ENCODE measurements at places on chromosomes 2 and 18.

GRCh38 chr2:160473468-160474318 is 19.9 kb downstream of the RBMS1 start:
- DNase-seq = no peak

DNA sequence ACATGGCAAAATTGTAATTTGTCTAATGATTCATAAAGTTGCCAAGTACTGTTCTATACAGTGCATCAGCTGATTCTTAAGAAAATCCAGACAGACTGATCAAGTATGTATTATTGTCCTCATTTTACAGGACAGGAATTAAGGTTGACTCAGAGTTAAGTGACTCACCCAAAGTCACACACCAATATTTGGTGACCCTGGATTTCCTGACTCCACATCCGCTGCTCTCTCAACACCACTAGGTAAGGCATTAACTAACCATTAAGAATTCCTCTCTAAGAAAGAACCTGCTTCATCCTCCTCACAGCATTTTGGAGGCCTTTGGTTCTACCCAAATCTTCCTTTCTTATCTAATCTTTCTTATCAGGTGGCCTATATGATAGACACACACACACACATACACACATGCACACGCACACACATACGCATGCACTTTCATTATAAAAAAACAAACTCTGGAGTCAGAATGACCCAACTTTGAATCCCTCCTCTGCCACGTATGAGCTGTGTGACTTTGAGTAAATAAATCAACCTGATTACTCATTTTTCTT is 150.8 kb downstream of the ANKRD44 start:
- DNase-seq = peak; percentile 94

DNA sequence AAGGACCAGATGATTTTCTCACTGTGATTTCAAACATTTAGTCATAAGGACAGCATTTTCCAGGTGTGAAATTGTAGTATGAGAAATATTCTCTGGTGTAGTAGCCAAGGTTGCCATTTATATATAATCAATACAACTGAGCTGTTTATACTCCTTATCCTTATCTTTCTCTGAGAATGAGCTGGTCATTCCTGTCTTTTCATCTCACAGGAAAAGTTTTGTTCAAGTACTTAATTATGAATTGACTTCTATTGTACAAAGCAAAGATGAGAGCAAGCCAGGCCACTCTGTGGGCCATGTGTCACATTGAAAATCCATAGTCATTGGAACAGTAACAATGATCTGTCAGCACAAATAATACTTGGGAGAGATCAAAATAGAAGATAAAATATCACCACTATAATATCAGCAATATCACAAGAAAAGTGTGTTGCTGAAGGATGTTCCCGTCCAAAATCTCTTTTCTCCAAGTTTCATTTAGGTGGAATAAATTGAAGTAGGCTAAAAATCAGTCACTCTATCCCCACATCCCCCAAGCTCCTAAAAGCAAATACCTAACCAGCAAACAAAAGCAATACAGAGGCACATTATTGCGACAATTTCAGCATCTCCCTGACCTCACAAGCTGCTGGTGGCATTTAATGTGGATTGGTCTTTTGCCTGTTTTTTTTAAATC is 2.1 kb downstream of the RIT2 start:
- no peak for DNase-seq

DNA sequence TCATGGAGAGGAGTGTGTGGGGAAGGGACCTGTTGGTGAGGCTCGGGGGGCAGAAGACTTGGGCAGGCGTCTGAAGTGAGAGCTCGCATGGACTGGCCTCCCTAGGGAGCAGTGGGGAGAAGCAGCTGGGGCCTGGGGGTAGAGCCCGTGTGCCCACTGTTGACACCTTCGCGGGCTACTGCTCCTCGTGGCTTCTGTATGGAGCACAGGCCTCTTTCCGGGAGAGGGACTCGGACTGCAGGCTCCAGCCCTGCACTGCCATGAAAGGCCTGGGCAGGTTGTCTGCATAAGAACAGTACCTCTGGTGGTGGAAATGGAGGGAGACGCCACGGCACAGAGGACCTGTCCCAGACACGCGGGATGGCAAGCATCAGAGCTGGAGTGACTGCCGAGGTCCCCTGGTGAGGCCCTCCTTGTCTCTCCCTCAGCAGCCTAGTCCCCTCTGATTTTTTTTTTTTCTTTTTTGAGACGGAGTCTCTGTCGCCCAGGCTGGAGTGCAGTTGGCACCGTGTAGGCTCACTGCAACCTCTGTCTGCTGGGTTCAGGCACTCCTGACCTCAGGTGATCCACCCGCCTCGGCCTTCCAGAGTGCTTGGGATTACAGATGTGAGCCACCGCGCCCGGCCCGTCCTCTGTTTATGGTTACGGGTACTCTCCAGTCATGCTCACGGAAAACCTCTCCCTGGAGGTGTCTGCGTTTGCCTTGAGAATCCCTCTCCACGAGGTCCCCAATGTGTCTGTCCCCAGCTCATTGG is 44.7 kb upstream of the PTMA start:
- DNase-seq = no peak

DNA sequence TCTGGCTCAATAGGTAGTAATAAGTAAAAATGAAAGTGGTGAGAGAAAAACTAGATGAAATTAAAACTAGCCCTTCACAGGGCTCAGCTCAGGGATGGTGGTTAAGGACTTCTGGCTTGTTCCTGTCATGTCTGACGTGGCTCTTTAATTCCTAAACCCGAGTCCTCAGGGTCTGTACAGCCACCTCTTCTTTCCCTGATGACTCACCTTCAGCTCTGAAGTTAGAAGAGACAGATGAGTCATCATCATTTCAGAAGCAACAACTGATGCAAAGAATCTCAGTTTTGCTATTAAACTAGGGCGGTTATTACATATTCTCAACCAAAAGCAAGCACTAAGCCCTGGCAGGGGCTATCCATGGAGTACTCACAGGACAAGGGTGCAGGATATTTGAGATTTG is 24.0 kb upstream of the ITGB6 start:
- peak; percentile 85 for DNase-seq

DNA sequence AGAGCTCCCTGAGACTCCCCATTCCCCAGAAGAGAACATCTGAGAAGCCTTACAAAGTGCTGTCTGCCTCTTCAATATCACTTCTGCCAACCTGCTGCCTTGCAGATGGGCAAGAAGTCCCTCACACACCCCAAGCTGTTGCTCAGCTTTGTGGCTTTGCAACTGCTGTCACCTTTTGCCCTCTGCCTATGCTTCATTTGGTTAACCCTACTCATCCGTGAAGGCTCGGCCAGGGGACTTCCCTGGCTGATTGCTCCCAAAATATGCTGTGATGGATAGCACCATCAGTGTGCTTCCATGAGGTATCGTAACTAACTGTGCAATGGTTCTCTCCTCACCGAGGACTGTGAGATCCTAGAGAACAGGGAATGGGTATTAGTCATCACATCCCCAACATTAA is 88.9 kb upstream of the CYP1B1 start:
- no peak for DNase-seq

GRCh38 chr2:191465766-191466420 is 212.0 kb upstream of the NABP1 start:
- DNase-seq = peak; percentile 56

DNA sequence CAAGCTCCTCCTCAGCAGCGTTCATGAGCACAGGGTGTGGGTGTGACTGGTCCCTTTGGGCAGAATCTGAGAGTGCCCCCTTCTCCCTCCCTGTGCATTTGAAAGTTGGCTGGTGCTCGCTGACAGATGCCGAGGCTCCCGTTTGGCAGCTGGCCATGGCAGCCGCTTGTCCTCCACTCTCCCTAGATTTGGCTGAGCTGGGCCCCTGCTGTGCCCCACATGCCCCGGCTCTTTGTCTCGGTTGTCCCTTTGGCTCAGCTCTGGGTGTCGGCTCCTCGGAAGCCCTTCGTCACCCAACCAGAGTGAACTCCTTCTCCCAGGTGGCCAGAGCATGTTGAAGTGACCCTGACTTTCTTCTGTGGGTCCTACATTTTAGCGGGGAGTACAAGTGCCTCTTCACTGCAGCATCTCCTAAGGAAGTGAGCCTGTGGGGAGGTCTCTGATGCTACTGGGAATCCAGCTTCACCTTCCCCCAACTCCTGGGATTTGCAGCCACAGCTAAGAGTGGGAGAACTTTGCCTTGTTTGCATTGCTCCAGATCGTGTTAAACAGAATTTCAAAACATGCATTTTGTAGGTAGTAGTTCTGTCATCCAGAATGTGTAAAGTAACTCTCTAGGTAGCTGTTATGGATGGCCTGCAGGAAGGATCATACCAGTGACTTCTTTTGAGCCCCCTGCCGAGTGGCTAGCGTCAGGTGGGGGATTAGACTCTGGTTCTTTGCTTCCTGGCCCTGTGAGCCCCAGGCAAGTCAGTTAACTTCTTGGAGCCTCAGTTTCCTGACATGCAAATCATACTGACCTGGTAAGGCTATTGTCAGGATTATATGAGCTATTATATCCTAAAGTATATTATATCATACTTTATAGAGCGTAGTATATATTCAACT is 24.2 kb downstream of the HPCAL1 start:
- DNase-seq = no peak

DNA sequence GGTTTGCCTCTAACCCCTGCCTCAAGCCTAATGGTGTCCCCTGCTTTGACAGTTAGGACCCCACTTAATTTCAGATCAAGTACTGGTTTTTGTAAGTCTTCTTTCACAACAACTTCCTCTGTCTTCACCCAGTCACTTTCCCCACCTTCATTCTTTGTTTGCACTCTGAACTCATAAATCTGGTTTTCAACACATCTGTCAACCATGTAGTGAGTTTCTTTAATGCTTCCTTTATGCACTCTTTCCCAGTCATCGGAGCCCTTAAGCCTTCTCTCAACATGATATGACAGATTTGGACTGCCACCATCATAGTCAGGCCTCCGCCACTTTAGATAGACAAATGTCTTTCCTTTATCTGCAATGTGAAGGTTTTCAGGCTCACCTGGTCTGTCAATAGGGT is 109.1 kb downstream of the PLEKHA3 start:
- no peak for DNase-seq

DNA sequence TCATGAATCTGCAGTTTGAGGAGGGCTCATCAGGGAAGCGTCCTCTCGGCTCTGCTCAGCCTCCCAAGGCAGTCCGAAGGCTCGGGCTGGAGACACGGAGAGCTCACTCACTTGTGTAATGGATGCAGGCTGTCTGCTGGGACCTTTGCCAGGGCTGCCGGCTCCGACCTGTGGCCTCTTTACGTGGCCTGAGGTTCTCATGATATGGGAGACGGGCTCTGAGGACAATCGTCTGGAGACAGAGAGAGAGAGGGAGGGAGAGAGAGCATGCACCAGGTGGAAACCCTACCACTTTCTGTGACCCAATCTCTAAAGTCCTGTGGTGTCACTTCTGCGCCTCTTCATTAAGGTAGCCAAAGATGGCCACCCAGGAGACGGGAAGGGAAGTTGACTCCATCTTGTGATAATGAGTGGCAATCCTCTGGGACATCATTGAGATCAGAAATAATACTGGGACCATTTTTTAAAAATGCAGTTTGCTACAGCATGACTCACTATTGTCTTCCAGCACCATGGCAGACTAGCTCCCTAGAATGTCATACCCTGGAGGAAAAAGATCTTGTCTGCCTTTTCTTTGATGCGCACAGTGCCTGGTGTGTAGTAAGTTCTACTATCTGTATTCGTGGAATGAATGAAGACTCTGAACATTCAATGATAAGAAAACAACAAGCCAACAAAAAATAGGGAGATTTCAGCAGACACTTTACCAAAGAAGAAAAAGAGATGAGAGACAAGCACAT is 60.2 kb downstream of the CD8B2 start:
- no peak for DNase-seq

- DNase-seq = no peak
These were observed 109.5 kb downstream of the CACNB4 start for GRCh38 chr2:151989378-151989777.

DNA sequence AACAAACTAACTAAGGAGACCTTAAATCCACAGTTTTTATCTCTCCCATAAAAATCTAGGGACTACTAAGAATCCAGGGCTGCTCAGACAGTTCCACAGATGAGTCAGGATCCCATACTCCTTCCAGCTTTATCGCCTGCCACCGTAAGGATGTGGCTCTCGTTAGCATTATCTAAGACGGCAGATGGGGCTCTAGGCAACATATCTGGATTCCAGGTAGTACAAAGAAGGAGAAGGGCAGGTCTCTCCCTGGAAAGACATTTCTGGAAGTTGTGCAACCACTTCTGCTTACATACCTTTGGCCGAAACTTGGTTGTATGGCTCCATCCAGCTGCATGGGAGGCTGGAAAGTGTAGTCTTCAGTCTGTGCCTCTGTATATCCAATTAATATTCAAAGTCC is 149.4 kb downstream of the SP3 start:
- DNase-seq = no peak

DNA sequence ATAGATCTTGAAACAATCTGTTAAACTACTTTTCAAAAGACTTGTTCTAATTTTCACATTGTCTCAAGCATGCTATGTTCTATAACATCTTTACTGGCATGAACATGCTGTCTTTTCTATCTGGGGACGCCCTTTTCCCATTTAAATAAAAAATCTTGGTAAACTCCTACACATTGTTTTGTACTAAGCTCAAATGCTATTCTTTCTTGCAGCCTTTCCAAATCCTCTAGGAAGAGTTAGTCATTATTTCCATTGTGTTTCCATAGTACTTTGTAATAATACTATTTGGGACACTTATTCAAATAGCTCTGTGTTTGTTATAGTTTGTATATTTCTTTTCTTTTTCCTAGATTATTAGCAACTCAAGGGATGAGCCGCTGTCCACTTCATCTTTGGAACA is 828.6 kb upstream of the FSHR start:
- DNase-seq = no peak

DNA sequence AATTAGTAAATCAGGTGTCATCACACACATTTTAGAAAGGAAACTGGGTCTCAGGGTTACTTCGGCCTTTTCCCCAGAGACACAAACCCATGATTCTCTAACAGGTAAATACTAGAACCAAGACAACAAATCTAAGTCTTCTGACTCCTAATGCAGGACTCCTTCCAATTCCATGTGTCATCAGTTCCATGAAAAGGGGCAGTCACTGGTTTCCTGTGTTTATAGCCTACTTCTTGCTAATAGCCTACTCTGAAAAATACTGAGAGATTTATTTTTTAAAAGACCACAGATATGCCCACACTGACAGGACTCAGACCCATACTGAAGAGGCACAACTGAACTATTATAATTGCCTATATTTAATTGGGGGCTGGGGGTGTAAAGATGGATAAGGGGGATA is 33.0 kb downstream of the RAB1A start:
- DNase-seq = peak; percentile 50

- no peak for DNase-seq
These were observed 213.6 kb downstream of the ATAD2B start for GRCh38 chr2:23713351-23713750.
